Nucleus accumbens (tissue), 56 donors: ENCODE measurements at places on chromosomes 6 and 20.

GRCh38 chr20:49541733-49542513, 26.0 kb downstream of the PTGIS start:
- no peak for DNase-seq

GRCh38 chr6:45587229-45588060, 209.7 kb upstream of the SUPT3H start:
- DNase-seq = no peak

DNA sequence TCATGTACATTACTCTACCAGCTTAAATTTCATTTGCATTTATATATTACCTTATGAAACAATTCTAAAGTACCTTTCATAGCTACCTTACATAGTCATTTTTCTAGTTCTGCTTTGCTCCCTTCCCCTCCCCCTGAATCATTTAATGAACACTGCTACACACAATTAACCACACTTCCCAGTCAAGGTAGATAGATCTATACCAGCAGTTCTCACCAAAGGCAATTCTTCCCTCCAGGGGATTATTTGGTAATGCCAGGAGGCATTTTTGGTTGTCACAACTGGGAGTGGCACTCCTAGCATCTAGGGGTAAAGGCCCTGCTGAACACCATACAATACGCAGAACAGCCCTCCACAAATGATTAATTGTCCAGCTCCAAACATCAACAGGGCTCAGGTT, 143.9 kb upstream of the SHLD1 start:
- DNase-seq = no peak

DNA sequence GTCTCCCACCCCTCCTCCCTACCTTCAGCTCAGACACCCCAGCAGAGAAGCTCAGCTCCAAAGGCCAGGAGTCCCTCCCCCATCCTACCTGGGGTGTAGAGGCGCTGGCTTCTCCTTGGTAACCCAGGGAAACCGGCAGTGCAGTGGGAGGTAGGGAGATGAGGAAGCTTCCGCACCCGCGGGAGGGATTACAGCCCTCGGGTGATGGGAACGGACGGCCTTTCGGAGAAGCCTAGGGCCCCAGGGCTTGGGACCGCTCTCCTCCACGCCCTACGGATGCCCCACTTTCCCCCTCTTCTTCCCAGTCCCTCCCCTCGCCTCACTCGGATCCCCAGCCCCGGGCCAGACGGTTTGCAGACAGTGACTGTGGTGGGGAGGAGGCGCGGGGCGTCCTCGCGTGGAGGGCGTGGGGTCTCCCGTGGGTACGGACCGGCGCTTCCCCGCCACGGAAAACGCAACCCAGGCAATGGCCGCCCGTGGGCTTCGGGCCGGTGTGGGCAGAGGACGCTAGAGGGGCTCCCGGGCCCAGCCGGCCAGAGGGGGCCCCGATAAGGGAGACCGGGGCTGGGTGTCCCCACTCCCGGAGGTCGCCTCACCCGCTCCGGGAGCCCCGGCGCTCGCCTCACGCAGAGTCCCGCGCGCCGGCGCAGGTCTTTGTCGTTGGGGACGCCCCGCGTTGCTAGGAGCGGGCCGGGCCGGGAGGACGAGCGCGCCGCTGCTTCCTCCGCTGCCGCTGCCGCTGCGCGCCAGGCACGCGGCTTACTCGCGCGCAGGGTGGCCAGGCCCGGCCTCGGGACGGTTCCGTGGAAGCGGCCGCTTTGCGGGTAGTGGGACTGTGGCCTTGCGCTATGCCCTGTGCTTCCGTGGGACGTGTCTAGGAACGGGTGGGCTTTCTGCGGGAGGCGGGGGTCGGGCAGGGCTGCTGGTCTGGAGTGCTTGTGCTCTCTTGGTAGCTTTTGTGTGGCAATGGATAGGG, 15.8 kb downstream of the AARS2 start:
- peak; percentile 42 for DNase-seq

DNA sequence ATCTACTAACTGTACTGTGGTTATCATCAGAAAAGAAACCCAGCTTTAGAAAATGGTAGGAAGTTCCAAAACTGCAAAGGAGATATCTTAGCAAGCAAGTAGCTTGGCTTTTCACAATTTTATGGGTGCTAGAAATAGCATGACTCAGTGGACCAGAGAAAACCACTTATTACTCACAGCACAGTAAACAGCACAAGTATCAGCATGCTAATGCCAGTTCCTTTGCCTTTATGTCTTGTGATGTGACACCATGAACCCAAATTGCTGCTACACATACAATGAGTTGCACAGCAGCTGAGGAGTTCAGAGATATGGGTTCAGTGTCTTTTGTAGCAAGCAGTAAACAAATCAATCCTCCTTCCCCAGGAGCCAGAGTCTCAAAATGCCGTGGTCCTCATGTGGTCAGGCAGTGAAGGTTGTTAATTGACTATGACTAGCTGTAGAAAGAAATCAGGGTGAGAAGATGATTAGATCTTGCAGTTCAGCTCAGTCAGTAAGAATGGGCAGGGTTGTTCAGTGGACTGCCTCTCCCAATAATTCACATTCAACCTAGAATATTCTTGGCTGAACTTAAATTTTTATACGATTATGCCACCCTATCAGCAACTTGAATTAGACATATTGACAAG, 73.3 kb downstream of the OPRM1 start:
- no peak for DNase-seq

DNA sequence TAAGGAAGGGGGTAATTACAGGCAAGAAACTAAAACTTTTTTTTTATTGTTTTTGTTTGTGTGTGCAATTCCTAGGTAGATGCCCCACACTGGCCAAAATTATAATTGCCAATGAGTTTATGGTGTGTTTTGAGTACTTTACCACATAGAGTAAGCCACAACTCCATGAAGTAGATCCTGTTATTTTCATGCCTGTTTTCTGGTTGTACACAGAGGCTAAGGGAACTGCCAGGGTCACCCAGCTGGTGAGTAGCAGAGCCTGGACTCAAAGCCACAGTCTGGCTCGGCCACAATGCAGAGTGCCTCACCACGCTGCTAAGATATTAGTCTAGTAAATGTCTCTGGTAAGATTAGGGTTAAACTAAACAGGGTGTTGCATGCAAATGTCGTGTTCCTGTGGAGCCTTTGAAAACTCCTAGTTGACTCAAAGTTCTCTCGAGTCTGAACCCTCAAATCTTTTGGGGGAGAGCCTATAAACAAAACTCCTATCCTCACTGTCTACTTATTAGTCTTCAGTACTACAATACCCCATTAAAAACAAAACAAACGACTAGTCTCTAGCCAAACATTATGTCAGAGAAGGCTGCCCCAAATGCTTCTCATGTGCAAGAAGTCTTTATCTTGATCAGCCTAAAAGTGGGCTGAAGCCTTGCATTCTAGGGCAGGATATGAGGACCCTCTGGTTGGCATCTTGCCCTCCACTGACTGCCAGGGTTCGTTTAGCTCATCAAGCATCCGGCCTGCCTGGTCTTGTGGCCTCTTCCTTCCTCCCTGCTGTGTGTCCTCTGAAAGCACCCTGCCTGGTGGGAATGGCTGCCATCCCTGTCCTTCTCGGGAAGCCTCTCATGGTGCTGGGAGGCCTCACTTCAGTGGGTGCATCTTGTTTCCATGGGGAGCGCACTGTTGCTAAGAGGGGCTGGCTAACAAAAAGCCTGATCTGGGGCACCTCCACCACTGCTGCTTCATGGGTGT, 4.2 kb downstream of the DUSP22 start:
- DNase-seq = no peak

DNA sequence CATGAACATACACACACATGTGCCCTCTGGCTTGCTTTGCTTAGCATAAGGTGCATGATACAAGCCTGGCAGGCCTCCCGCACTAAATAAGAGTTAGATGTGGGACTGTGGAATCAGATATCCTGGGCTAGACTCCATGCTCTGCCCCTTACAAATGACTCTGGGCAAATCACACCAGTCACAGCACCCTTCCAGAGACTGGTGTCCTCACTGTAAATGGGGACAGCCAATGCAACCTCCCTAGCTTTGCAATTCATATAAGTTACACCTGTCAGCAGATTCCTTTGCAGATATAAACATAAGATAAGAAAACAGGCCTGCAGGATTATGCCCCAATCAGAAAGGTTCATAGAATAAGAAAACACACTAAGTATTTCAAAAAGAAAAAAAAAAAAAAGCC, 174.1 kb downstream of the PTPRT start:
- DNase-seq = no peak

DNA sequence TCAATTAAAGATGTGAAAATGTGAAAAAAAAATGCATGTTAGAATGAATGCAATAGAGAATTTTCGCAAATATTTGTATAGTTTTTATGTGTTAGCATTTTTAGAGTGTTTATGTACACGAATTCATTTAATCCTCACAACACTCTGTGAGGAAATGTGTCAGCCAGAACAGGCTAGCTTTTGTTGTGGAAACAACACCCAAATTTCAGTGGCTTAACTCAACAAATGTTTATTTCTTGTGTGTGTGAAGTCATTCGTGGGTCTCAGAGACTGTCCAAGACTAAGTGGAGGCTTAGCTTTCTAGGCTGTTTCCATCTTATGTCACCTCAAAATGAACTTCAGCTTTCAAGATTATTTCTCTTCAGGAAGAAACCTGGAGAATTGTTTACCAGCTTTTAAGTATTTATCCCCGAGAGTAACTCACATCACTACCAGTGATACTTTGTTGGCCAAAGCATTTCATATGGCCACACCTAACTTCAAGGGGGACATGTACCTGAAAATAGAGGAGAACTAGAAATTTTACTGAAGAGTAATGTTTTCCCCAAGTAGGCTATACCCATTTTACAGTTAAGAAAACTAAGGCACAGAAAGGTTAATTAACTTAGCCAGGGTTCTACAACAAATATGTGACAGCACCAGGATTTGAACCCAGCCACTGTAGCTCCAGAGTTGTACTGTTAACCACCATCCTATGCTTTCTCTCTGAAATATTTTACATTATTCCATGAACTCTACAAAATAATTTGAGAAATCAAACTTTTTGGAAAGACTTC, 306.1 kb downstream of the QKI start:
- DNase-seq = no peak

- no peak for DNase-seq
Observed at GRCh38 chr20:51452091-51452613, 90.4 kb downstream of the NFATC2 start.

GRCh38 chr6:135182071-135183001, 1.2 kb downstream of the MYB start:
- no peak for DNase-seq

DNA sequence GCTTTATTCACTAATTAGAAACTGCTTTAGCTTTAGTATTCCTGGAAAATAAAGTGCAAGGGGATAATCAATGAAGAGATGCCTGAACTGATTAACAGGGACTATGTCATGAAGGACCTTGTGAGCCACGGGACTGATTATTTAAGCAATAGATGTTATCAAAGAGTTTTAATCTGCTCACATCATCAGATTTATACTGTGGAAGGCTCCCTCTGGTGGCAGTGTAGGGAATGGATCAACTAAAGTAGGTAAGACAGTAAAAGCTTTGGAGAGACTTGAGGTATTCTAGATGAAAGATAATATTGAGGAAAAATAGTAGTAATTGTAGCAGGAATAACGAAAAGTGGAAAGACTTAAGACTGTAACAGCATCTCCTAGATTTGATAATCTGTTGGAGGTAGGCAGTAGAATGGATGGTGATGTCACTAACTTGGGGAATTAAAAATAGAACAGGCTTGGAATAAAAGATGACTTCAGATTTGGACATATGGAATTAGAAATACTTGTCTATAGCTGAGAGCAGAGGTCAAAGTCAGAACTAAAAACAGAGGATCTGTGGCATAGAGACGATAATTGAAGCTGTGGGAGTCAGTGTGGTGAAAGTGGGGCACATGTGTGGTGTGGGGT, 80.3 kb upstream of the HTR1E start:
- peak; percentile 6 for DNase-seq

DNA sequence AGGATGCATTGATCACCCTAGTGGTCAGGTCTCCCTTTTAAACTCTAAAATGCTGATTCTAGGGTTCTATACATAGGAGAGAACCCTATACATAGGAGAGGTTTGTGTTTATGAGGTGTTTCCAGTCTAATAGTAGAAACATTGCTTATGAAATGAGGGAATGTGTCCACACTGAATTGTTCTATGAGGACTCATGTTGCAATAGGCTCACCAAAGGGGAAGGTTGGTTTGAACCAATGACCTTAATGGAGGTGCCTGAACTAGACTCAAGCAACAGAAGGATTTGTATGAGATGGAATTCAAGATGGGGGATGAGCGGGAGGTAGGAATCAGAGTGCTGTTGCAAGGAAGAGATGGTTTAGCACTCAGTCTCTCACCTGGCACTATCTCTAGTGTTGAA, 33.5 kb upstream of the UBR2 start:
- no peak for DNase-seq

DNA sequence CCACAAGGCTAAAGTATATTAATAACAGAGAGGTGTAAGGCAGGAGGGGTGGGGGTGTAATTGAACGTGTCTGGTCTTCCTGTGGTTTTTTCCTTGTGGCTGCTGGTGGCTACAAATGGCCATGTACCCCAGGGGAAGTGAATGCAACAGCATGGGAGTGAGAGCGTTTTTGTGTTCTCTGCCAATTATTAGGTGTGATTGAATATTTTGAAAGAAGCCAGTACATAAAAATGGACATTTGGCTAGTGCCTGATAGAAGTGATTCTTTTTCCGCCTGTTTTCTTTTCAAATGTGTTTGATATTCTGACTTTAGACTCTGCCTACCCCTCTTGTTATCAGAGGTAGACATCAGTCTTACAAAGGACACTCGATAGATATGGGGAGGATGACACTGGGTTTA, 141.3 kb downstream of the PRL start:
- no peak for DNase-seq

GRCh38 chr6:56708810-56709597, 66.3 kb upstream of the DST start:
- no peak for DNase-seq

DNA sequence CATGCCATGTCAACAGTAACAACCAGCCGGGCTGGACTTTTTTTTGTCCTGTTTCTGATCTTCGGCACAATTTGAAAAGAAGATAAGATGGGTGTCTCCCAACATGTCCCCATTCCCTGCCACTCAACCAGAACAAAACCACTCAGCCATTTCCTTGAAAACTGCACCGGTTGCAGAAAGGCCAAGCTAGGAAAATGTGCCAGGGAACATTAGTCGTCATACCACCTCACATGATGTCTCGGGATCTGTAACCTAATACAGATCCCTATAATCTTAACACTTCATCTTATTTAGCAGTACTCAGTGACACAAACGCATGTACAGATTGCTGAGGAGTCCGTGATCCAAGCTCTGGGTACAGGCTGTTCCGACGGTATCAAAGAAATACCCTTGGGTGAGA, 46.5 kb downstream of the ALDH8A1 start:
- no peak for DNase-seq

GRCh38 chr6:42293386-42293977, 75.8 kb upstream of the MRPS10 start:
- no peak for DNase-seq
